Stimulated activated effector memory CD8-positive, alpha-beta T cell treated with anti-CD3 and anti-CD28 coated beads, Interleukin-12 subunit alpha, Interleukin-12 subunit beta, amount 100 ng/mL, for 72 hours (primary cell): ENCODE measurements at places on chromosomes 3 and 15.

GRCh38 chr3:168598250-168598649, 502.5 kb upstream of the GOLIM4 start:
- DNase-seq: no peak

GRCh38 chr3:141839389-141839788, 37.1 kb upstream of the ATP1B3 start:
- no peak for DNase-seq

DNA sequence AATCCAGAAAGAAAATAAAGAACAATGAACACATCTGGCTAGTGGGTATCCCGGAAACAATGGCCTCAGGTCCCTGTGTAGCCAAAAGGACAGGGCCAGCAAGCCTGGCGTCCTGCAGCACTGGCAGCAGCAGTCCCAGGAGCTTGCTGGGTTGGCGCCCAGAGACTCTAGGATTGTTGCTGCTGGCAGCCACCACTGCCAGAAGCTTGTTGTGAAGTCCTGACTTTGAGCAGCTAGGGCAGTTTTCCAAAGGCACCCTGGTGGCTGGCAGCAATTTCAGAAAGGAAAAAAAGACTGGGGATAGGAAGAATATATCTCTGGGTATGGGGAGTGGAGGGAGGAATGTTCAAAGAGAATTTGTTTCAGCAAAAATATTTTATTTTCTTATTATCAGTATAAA, 11.3 kb downstream of the SHQ1 start:
- no peak for DNase-seq

GRCh38 chr3:53077476-53078220, 31.8 kb upstream of the SFMBT1 start:
- DNase-seq: no peak

DNA sequence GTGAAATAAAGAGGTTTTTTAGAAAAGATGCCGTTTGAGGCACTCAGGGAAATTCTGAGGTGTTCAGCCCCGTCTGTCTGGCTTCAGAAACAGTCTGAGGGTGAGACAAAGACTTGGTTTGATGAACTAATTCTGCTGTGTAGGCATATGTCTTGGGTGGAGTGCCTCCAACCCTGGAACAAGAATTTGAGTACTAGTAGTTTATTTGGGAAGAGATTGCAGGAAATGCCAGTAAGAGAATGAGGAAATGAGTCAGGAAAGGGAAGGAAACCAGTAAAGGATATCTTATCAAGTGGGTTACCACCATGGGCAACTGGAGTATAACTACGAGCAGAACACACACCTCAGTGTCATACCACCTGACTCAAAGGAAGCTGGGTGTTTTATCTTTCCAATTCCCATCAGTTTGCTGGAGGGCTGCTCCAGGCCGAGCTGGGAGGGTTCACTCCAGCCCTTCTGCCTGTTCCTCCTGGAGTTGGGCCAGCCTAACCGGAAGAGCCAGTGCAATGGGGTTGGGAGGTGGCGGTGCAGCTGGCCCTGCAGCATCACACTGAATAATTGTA, 75.3 kb downstream of the TGFBR2 start:
- DNase-seq: no peak

- no peak for DNase-seq
Observed at GRCh38 chr15:98503970-98504369, 144.4 kb upstream of the IGF1R start.

DNA sequence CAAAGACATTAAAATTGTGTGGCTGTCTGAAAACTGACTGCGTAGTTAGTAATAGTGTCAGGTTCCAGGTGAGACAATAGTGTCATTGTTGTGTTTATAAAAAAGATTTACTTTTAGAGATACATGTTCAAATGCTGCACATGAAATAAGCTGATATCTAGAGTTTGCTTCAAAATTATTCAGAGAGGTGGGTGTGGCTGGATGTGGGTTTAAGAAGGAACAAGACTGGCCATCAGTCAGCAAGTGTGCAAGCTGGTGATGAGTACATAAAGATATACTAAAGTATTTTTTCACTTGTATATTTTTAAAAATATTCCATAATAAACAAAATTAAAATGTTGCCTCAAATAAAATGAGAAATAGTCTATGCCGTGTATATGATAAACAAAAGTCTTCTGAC, 190.6 kb downstream of the ARRDC4 start:
- DNase-seq: no peak

- DNase-seq: no peak
Observed at GRCh38 chr15:63088533-63089245, 33.0 kb upstream of the LACTB start.

- DNase-seq: no peak
Observed at GRCh38 chr3:41464858-41465257, 265.6 kb downstream of the CTNNB1 start.
